ENCODE measurements at places on chromosomes 16 and 17.

DNA sequence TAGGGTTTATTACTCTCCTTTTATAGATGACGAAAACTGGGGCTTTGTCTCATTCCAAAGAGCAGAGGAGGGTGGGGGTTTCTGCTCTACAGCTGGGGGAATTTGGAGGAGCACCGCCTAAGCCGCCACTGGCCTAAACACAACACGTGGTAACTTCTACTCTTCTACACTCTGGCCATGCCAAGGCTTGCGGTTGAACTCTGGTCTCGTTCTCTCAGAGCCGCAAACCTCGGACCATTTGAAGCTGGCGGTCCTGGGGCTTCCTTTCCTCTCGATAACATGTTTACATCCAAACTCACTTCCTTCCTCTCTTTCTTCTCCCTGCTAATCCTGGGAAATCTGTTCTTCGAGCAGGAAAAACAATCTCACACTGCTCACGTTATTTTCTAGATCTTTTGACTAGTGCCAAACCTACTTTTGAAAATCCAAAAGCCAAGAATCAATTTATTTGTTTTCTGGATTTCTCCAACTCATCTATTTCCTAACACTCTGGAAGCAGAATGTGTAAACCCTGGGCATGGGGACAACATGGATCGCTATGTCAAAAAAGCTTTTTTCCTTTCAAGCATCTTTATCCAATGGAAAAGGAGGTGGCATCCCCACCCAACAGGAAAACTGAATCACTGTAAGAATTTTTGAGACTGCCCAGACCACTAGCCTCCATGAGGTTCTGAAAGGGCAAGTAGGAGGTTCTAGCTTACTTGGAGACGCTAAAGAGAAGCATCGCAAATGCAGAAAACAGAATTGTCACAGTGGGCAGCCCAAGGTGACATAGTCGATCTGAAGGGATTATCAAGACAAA, 13.6 kb upstream of the EEF2K start:
- peak; percentile 68 for DNase-seq

- DNase-seq: no peak
Measured at GRCh38 chr17:537133-537532, 177.5 kb downstream of the VPS53 start.

GRCh38 chr17:34580685-34581445, 1.5 kb downstream of the TMEM132E start:
- DNase-seq: no peak

- DNase-seq: no peak
Measured at GRCh38 chr17:6021011-6021400, 49.2 kb upstream of the WSCD1 start.

DNA sequence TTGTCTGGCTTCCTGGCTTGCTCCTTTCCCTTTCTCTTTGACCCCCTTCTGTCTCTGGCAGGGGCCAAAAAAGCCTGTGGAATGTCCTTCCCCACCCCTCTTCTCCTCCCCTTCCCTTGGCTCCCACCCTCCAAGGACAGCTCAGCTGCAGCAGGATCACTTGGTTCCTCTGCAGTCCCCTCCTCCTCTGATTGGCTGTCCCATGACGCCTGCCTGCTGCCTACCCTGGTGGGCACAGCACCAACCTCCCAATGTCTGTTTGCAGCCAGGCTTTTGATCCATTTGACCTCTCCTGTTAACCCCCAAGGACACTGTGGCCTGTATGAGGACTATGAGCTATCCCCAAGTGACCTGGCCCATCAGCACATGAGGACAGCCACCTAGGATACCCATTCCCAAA, 14.8 kb upstream of the MTMR4 start:
- peak; percentile 70 for DNase-seq

GRCh38 chr17:49992933-49993422, 2.0 kb downstream of the DLX3 start:
- DNase-seq: peak; percentile 27
